H9 (cell line): ENCODE measurements at places on chromosomes 16 and 17. TPM values are rescaled to one million over a fixed set of nuclear protein-coding genes. Genes with fewer than 3 reads are reported as not detected.

GRCh38 chr16:69087161-69087581 is 18.3 kb upstream of the HAS3 start:
- peaks cover 18% of the 10 kb centered on the region; the same call in 1 of the 2 replicates for H3K4me1 ChIP-seq
- no peak overlapping the region for H3K4me3 ChIP-seq

FBXO39 gene
- total RNA-seq, result not detected in 2 replicates

GRIN2A gene
- 0.94 and 1.5 TPM in 2 replicates for total RNA-seq

- H3K27ac ChIP-seq, result no peak overlapping the region
- H3K36me3 ChIP-seq, result no peaks in the 10 kb centered on the region
- H3K27me3 ChIP-seq, result no peaks in the 10 kb centered on the region
- peak; percentile 75 for DNase-seq
- H3K4me1 ChIP-seq, result peaks cover 5% of the 10 kb centered on the region; the same call in 1 of the 2 replicates
Observed at GRCh38 chr17:75831032-75831571, 13.1 kb downstream of the UNC13D start.

GRCh38 chr17:67456889-67457288 is 79.8 kb downstream of the PITPNC1 start:
- peaks cover 8% of the 10 kb centered on the region for H3K36me3 ChIP-seq
- H3K4me1 ChIP-seq, result no peaks in the 10 kb centered on the region
- H3K27ac ChIP-seq, result no peak overlapping the region
- no peaks in the 10 kb centered on the region for H3K27me3 ChIP-seq
- no peak overlapping the region for H3K4me3 ChIP-seq
- no peak for DNase-seq

DNA sequence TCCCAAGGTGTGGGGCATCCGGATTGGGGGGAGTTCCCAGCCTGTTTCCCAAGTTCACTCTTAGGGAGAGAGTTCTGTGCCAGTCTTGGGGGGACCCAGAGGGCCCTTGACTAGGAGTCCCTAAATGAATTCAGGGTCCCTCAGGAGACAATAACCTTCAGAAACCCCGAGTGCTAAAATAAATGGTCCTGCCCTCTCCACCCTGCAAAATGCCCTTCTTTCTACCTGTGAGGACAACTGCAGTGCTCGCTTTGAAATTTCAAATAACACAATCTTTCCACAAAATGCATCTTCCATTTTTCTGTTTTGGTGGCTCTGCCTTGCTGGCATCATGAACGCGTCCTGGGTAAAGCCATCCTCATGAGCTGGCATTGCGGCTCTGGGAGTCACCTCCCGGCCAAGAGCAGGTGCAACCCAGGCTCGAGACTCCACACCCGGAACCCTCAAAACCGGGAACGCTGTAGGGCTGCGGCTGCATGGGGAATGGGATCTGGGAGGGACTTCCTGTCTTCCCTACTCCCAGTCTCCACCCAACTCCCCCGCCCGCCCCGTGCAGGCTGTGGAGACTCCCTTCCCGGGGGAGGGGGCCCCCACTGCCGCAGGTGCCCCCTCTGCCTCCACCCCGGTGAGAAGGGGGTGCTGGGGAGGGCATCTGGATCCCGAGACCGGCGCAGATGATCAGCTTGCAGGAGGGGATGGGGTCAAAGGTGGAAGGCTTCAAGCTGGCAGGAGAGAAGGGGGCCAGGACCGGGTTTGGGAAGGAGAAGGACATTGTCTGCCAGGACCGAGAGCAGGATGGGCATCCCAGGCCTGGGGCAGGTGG is at the start of gene ZNF205:
ZNF205 (plus strand) TSS at position 529 of the 823 bp plus-strand sequence. CDS start 845 bp downstream, outside the sequence.
- no peak within 1 kb of the TSS for H3K27ac ChIP-seq
- DNase-seq, result peak; percentile 87
- H3K36me3 ChIP-seq, result peaks cover 10% of the 10 kb centered on the region
- no peaks in the 10 kb centered on the region for H3K27me3 ChIP-seq
- H3K4me1 ChIP-seq, result no peaks in the 10 kb centered on the region

CETP gene
- not detected in 2 replicates for total RNA-seq

DNA sequence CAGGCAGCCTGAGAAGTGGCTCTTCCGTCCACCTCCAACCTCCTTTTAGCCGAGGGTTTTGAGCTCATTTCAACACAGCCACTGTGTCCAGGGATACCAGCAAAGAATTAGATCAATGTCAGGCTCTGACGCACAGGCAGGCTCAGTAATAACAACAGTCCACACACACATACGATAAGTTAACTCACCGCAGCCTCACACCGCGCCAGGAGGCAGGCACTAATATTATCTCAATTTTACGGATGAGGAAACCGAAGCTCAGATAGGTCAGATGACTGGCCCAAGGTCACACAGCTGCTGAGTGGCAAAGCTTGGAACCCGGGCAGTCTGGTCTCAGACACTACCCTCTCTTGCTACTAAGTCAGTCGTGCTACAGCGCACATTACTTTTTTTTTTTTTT is 22.9 kb downstream of the ABR start:
- H3K27ac ChIP-seq, result no peak overlapping the region
- H3K4me1 ChIP-seq, result no peaks in the 10 kb centered on the region
- H3K27me3 ChIP-seq, result no peaks in the 10 kb centered on the region
- no peak overlapping the region for H3K4me3 ChIP-seq
- no peaks in the 10 kb centered on the region for H3K36me3 ChIP-seq

DNA sequence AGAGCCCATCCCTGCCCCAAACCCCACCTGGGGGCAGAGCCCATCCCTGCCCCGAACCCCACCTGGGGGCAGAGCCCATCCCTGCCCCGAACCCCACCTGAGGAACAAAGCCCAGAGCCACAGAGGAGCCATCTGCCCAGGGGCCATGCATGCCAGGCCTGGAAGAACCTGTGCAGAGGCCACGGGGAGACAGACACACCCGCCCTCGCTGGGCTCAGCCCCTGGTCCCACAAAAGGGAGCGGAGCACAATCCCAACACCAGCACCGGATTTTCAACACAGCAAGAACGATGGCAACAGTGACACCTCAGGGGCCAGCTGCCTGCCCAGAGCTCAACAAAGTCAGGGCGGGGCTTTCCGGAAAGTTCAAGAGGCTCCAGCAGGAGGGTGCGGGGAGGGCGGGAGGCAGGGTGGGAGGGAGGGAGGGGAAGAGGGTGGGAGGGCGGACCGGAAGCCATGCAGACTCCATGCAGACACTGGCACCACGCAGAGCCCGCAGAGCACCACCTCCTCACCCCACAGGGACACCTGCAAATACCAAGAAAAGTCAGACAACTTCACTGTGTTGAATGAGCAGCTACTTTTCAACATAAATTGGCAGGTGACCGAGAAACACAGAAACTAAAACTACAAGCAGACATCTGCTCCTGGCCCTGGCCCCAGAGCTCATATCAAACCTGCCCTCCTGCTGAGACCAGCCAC is 27.9 kb upstream of the C16orf95 start:
- no peaks in the 10 kb centered on the region; the same call in 1 of the 2 replicates for H3K4me1 ChIP-seq
- H3K36me3 ChIP-seq, result peaks cover 17% of the 10 kb centered on the region
- peak; percentile 39 for DNase-seq
- no peaks in the 10 kb centered on the region for H3K27me3 ChIP-seq
- H3K4me3 ChIP-seq, result no peak overlapping the region

- H3K27ac ChIP-seq, result no peak overlapping the region
- no peak overlapping the region for H3K4me3 ChIP-seq
- H3K4me1 ChIP-seq, result no peaks in the 10 kb centered on the region; the same call in 1 of the 2 replicates
- peaks cover 6% of the 10 kb centered on the region for H3K36me3 ChIP-seq
- no peaks in the 10 kb centered on the region for H3K27me3 ChIP-seq
- no peak for DNase-seq
Observed at GRCh38 chr16:51236583-51236982, 85.5 kb upstream of the SALL1 start.

TNFRSF17 gene
- not detected in 2 replicates for total RNA-seq

DNA sequence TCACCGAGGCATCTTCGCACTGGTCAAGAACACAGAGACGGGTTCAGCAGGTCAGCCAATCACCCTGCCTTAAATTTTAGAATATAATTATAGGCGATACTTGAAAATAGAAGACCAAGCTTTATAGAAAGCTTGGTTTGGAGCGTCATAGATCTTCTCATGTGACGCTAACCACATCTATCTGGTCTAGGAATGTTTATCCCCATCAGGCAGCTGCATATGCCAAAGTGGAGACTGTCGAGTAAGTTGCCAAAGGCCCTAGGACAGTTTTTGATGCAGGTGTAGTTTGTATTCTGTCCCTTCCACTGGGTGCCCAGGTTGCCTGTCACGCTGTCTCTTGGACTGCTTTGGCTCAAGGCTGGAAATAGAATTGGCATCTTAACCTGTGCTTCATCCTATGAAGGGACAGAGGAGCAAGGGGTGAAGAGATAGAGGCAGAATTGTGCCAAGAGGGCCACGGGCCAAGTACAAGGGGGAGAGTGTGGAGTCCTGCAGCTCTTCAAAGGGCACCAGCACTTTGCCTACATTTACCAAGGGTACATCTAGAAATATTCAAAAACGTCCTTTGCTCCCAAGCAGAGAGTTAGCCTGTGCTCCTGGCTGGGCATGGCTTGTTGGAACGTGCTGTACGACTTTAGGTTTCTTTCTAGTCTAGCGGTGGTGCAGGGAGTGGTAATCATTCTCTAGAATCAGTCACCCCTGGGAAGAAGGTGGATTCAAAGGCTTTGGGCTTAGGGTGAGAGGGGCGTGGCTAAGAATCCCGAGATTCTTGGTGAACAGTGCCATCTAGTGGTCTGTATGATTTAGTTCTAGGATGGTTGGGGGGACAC is 5.3 kb upstream of the WIPI1 start:
- H3K27ac ChIP-seq, result no peak overlapping the region
- H3K27me3 ChIP-seq, result no peaks in the 10 kb centered on the region

DNA sequence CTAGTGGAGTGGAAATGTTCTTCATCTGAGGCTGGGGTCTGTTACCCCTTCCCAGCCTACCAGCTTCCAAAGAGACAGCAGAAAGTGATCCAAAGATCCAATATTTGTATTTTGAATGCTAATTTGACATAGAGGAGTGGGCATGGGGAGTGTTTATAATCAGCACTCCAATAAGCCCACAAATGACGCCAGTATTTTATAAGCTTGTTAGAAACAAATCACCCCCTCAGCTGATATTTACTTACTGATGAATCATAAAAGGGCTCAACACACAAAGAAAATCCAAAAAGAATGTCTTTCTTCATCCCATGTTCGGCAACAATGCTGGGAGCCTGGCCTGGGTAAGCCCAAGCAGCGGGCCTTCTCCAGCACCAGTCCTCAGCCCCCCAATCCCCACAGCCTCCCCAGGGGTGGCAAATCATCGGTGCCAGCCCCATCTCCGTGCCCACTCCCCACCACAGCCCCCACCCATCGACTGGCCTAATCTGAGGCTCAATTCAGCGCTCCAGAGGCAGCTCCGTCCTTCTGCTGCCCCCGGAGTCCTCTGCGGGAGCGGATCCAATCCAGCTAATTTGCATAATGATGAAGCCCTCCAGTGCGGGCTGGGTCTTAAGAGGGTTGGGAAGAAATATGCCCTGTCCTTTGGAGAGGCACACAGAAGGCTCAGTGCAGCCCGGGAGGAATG is 169.5 kb downstream of the C16orf78 start:
- no peaks in the 10 kb centered on the region for H3K36me3 ChIP-seq
- H3K27me3 ChIP-seq, result no peaks in the 10 kb centered on the region; the same call in 1 of the 2 replicates
- H3K4me1 ChIP-seq, result no peaks in the 10 kb centered on the region; the same call in 1 of the 2 replicates
- no peak overlapping the region for H3K27ac ChIP-seq

- no peaks in the 10 kb centered on the region for H3K27me3 ChIP-seq
- no peaks in the 10 kb centered on the region for H3K4me1 ChIP-seq
- no peaks in the 10 kb centered on the region for H3K36me3 ChIP-seq
- no peak for DNase-seq
- no peak overlapping the region for H3K27ac ChIP-seq
- no peak overlapping the region for H3K4me3 ChIP-seq
Observed at GRCh38 chr16:47617732-47618131, 156.6 kb downstream of the PHKB start.

GRCh38 chr17:16987830-16988601 is 16.1 kb upstream of the TNFRSF13B start:
- no peak overlapping the region for H3K4me3 ChIP-seq
- no peaks in the 10 kb centered on the region for H3K36me3 ChIP-seq
- no peaks in the 10 kb centered on the region for H3K4me1 ChIP-seq
- no peaks in the 10 kb centered on the region for H3K27me3 ChIP-seq
- peak; percentile 76 for DNase-seq

- H3K4me3 ChIP-seq, result no peak overlapping the region
- no peaks in the 10 kb centered on the region for H3K4me1 ChIP-seq
- H3K27me3 ChIP-seq, result no peaks in the 10 kb centered on the region
- no peak overlapping the region for H3K27ac ChIP-seq
Observed at GRCh38 chr16:86781046-86781445, 202.7 kb downstream of the FOXL1 start.

GRCh38 chr17:9002227-9002605 is 19.1 kb upstream of the NTN1 start:
- H3K4me1 ChIP-seq, result no peaks in the 10 kb centered on the region
- H3K4me3 ChIP-seq, result peak overlapping the region; percentile 78
- H3K27me3 ChIP-seq, result peaks cover 50% of the 10 kb centered on the region

GRCh38 chr16:81544700-81545271 is 100.2 kb downstream of the CMIP start:
- no peaks in the 10 kb centered on the region for H3K27me3 ChIP-seq
- H3K27ac ChIP-seq, result no peak overlapping the region
- H3K4me1 ChIP-seq, result no peaks in the 10 kb centered on the region; the same call in 1 of the 2 replicates

- H3K27me3 ChIP-seq, result no peaks in the 10 kb centered on the region
- no peaks in the 10 kb centered on the region for H3K36me3 ChIP-seq
- H3K27ac ChIP-seq, result no peak overlapping the region
- no peaks in the 10 kb centered on the region for H3K4me1 ChIP-seq
Observed at GRCh38 chr17:80082403-80083135, 18.8 kb upstream of the GAA start.

GRCh38 chr17:37607637-37608331 is 1.4 kb downstream of the SYNRG start:
- no peaks in the 10 kb centered on the region for H3K27me3 ChIP-seq
- no peak overlapping the region for H3K27ac ChIP-seq
- peaks cover 3% of the 10 kb centered on the region for H3K36me3 ChIP-seq

SBK1 gene
- total RNA-seq, result 65.5 and 69.7 TPM in 2 replicates

DNA sequence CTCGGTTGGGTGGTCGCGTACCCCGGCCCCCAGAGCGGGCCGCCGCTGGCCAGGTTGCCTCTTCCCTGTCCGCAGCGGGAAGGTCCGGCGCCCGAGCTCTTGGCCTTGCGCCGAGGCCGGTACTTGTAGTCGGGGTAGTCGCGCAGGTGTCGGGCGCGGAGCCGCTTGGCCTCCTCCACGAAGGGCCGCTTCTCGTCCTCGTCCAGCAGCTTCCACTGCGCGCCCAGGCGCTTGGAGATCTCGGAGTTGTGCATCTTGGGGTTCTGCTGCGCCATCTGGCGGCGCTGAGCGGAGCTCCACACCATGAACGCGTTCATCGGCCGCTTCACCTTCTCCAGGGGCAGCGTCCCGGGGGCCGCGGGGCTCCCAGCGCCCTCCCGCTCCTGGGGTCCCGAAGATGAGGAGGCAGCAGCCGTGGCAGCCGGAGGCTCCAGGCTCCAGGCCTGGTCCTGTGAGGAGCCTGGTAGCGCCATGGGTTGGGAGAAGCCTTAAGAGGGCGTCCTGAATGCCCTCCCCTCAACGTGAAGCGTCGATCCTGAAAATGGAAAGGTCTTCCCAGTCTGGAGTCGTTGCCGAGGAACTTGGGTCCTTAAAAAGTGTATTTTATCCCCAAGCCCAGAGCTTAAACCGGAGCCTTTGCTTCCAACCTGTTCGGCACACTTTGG is 558 bp downstream of the SOX15 start:
- no peaks in the 10 kb centered on the region; the same call in 1 of the 2 replicates for H3K4me1 ChIP-seq
- H3K36me3 ChIP-seq, result peaks cover 53% of the 10 kb centered on the region
- peak overlapping the region; percentile 48 for H3K4me3 ChIP-seq
- H3K27ac ChIP-seq, result no peak overlapping the region
- DNase-seq, result peak; percentile 93
- no peaks in the 10 kb centered on the region for H3K27me3 ChIP-seq
